ENCODE measurements at places on chromosomes 1 and 21.
A peak's percentile ranks its signal among the peaks of the same experiment; 100 is the strongest.

DNA sequence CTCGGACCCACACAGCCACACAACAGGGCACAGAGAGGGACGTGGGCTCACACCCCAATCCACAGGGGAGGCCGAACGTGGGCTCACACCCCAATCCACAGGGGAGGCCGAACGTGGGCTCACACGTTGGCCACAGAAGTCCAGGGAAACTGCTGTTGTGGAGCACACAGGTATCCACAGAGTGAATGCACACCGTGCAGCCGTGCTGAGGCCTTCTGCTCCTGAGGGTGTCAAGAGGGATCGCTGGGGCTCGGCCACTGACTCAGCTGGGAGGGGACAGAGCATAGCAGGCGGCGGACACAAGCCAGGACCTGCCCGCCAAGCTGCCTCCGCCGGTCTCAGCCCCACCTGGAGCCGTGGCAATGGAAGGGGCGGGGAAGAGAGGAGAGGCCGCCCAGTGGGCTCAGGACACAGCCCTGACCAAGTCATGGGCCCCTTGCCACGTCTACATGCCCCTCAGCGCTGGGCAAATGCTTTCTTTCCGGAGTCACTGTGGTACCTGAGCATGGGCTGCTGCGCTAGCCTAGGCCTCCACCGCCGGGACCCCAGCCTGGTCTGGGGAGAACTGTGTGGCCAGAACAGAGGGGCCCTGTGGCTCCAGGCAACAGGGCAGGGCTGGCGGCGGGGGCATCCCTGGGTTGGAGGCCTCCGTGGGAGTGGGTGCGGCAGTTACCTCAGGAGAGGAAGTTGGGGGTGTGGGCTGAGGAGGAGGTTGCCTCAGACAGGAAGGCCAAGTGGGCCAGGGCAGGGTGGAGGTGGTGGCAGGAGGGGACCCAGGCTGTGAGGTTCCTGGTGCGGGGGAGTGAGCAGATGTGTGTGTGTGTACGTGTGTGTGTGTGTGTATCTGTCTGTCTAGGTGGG, 1.2 kb downstream of the SYTL1 start:
- peak; percentile 62 for DNase-seq

GRCh38 chr1:3491291-3492246, 37.1 kb downstream of the ARHGEF16 start:
- DNase-seq: peak; percentile 63

- no peak for DNase-seq
Observed at GRCh38 chr1:243312952-243313634, 57.3 kb downstream of the SDCCAG8 start.

GRCh38 chr1:88579598-88579997, 104.5 kb upstream of the PKN2 start:
- no peak for DNase-seq

GRCh38 chr21:46050668-46051378, 47.1 kb upstream of the COL6A2 start:
- DNase-seq: no peak

DNA sequence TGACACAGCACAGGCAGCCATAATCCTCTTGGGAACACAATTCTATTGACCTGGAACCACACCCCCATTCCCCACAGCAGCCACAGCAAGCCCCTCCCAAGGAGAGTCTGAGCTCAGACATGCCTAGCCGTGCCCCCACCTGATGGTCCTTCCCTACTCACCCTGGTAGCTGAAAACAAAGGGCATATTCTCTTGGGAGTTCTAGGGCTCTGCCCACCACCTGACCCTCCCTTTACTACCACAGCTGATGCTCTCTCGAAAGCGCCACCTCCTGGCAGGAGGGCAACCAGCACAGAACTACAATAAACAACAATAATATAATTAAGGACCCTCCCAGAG, 184.8 kb upstream of the COA6 start:
- peak; percentile 99 for DNase-seq

DNA sequence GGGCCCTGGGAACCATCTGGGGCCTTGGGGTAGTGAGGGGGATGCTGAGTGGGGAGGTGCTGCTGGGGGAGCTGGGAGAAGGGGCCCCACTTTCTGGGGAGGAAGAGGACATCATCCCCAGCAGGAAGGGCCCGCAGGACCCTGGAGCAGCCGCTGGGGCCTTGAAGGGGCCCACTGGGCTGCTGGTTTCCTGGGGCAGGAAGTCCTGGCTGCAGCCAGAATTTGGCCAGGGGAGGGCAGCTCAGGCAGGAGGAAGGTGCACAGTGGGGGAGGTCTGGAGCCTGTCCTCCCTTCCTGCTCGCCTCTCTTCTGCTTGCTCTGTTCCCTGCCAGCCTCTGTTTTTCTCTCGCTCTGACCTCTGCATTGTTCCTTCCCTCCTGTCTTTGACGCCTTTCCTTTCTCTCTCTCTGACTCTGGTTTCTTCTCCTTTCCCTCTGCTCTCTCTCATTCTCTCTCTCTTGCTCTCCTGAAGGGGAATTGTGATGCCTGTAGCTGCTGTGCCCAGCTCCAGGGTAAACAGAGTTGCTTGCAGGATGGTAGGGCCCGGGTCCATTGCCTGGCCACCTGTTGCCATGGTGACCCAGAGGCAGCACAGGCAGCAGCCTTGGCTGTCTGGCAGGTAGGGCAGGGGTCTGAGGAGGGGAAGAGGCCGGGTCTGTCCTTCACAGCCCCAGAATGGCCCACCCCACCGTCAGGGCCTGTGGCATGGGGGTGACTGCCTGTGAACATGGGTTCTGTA, 23.9 kb downstream of the ACOT11 start:
- no peak for DNase-seq

DNA sequence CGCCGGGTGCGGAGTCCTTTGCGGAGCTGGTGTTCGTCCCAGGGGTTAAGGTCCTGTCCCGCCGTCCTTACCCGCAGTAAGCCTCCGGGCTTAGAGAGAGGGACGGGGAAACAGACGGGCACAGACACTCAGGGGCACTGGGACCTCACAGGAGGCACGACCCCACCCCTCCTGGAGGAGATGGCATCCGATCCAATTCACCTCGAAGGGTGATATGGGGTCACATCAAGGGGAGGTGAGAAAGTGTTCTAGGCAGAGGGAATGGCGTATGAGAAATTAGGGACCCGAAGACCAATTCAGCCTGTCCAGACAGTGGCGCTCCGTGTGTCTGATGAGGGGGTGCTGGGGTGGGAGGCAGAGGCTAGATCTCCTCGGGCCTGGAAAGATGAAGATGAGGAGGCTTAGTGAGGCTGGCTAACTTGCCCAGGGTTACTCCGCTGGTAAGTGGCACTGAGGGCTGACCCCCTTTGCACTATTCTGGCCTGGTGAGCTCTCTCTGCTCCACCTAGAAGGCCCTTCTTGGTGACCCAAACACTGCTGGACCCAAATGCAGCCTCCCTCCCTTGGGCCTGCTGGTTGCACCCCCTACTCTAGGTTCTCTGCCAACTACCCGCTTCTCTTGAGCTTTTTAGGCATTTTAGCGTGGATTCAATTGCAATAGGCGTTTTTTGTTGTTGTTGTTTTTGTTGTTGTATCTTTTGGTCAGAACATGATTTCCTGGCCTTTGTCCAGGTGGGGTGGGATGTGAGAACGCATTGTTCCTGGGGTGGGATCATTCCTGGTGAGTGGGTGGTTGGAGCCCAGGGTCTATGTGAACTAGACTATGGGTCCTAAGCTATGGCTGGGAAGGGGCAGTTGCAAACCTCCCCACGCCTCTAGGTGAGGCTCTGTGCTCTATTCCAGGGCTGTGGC, 12.3 kb downstream of the BTBD19 start:
- DNase-seq: no peak

- no peak for DNase-seq
Observed at GRCh38 chr21:41419921-41420862, 5.8 kb upstream of the MX1 start.

GRCh38 chr1:59289570-59289969, 7.3 kb upstream of the FGGY start:
- no peak for DNase-seq

- DNase-seq: no peak
Observed at GRCh38 chr1:172112576-172112975, 271.3 kb downstream of the DNM3 start.

DNA sequence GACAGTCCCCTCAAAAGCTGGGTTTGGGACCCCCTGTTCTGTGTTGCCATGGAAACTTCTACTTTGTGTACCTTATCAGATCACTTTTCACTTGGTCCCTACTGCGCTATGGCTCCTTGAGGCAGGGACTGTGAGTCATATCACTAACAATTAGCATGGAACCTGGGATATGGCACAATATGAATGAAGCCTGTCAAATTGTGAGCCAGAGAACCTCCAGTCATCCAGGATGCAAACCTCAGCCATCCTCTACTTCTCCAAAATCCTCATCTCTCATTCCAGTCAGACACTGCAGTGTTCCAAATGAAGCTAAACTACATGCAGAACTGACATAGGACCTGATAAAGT, 11.2 kb upstream of the CAPZB start:
- no peak for DNase-seq

DNA sequence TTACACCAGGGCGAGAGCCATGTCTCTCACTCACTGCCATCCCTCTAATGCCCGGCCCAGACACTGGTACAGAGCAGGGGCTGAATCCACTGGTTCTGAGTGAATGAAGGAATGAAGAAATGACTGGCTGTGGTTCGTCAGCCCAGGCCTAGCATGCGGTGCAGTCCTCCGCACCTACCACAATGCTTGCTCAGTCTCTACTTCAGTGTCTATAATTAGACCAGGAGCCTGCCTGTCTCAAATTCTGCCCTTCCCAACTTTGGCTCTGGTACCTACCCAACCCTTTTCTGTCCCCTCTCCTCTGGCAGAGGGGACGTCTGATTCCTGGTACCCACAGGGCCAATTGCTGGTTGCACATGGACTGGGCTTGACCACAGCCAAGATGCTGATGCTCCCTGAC, 118.2 kb upstream of the GRIK3 start:
- DNase-seq: no peak

- DNase-seq: no peak
Observed at GRCh38 chr1:62654744-62655143, 33.4 kb downstream of the DOCK7 start.

- DNase-seq: no peak
Observed at GRCh38 chr1:83994111-83994510, 4.8 kb downstream of the TTLL7 start.

DNA sequence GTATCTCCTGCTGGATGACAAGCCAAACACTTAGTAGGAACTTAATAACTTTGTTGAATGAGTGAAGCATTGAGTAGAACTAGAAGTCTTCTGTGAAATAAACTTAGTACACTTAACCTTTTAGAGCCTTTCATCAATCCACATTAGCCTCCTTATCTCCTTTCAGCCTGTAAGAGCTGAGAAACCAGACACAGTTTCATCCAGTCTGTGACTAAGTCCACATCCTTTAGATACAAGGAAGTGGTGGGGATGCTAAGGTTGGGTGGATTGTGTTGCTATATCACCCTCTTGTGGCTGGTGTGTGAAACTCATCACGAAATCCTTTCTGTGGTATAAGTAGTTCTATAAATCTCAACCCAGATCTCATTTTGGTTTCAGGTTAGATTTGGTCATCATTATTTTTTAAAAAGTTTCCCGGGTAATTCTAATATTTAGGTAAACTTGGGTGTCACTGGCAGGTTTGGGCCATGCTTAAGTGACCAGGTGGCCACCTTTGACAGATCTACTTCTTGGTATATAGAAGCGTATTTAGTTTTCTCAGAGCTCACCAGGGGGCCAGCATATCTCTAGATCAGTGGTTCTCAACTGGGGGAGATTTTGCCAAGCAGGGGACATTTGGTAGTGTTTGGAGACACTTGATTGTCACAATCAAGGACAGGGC, 27.8 kb upstream of the CD84 start:
- peak; percentile 66 for DNase-seq

DNA sequence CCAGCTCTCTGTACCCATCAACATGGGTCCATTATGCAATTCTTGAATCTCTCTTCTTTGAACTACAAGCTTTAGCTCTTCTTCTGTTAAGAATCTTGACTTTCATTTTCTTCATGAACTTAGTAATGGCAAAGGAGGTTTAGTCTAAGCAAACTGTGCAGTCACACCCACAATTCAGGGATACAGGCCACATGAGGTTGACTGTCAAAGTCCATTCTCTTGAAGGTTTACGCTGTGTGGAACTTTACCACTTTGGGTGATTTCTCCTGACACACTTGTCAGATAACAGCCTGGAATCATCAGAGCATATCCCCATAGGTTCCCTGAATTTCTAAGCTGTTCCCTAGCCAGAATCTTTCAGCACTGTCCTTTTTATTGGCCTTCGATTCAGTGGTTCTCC, 48.0 kb upstream of the NHLH2 start:
- no peak for DNase-seq
